ENCODE measurements at places on chromosomes 13 and 19.

- ATAC-seq: peak; percentile 83
Observed at GRCh38 chr19:44512326-44513298, 12.3 kb upstream of the ZNF180 start.

GRCh38 chr13:44110091-44110621 is 230.5 kb downstream of the LACC1 start:
- ATAC-seq: no peak

DNA sequence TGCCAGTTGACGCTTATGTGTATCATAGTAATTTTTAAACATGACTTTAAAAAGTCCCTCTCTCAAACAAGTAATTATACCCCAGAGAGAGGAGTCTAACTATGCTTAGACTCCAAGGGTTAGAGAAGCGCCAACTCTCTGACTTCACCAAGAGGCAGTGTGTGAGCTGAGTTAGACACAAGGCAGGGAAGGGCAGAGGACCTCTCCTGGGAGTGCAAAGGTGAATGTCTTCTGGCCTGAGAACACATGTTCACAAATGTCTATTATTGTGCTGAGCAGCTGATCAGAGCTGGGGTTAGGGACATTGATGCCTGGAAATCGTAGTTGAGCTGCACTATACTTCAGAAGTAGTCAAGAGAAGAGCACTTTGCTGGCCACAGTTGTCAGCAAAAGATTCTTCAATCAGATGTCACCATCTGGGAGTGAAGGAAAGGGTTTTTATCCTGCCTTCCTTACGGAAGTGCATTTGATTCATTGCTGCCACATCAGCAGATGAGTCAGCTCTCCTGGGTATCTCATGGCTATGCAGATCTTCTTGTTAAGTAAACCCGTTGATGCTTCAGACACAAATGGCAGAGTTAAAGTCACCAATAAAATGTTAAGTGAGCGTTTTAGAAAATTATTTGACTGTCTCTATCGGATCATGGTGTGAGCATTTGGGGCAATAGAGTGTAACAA is 283.2 kb upstream of the ARGLU1 start:
- ATAC-seq: no peak

- ATAC-seq: no peak
Observed at GRCh38 chr19:6963244-6963852, 57.9 kb downstream of the MBD3L2B start.

GRCh38 chr19:31784671-31785101 is 435.4 kb upstream of the TSHZ3 start:
- ATAC-seq: no peak

DNA sequence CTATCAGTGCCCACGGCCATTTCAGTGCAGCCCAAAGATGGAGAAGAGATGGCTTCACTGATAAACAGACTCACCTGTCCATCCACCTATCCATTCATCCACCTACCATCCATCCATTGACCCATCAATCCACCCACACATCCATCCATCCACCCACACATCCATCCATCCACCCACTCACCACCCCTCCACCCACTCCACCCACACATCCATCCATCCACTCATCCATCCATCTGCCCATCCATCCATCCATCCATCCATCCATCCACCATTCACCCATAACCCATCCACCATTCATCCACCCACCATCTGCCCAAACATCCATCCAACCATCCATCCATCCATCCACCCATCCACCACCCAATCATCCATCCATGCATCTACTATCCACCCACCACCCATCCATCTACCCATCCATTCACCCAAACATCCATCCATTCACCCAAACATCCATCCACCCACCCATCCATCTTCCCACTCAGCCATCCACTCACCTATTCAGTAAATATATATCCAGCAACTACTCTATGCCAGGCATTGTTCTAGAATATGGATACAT is 31.6 kb upstream of the ZNRF4 start:
- ATAC-seq: no peak

DNA sequence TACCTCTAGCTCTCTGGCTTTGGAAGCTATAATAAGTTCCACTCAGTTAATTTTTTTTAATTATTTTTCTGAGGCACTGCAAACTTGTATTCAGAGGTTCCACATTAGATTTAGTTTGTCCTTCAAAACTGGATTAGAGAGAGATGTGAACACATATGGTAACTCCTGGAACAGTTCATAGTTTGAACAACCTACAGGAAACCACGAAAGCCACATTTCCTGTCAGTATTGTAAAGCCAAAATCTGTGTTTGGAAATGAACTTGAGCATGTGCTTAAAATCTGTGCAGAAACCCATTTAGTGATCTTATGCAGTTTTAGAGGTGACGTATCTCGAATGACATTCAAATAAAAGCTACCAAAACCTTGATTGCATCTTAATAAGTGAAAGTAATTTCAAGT is 1952.0 kb downstream of the OLFM4 start:
- no peak for ATAC-seq

Measured in esophagus mucosa (tissue), 1 donor.